DND-41 (cell line): ENCODE measurements at places on chromosomes 1 and 21.

DNA sequence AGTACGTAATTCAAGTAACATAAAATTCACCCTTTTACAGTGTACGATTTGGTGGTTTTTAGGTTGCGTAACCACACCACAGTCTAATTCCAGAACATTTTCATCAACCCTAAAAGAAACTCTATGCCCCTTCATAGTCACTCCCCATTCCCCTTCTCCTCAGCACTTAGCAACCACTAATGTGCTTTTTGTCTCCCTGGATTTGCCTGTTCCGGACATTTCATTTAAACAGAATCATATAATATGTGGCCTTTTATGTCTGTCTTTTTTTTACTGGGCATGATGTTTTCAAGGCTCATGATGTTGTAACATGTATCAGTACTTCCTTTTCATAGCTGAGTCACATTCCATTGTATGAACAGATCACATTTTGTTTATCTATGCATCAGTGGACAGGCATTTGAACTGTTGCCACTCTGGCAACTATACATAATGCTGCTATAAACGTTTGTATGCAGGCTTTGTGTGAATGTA is 20.8 kb downstream of the OBSCN start:
- no peak for DNase-seq

DNA sequence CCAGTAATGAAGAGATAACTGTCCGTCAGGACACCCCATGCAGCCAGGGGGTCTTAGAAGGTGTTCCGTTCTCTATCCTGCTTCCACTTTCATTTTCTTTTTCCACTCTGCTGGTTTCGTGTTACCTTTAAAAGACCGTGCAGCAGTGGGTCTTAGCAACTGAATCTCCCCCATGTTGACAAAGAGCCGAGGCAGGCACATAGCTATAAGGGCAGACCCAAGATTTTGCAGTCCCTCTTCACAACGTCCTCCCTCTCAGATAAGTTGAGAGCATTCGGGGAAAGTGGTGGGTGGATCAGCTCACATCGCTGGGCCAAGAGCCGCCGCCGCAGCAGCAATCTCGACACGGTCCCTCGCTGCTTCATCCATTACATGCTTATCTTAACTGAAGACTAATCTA is 355.5 kb downstream of the LMO4 start:
- no peak for DNase-seq

GRCh38 chr1:21759818-21760217 is 23.1 kb downstream of the USP48 start:
- no peak for DNase-seq

GRCh38 chr1:25082995-25083394 is 149.3 kb downstream of the SYF2 start:
- no peak for DNase-seq

GRCh38 chr1:226542623-226543103 is 5.9 kb upstream of the STUM start:
- DNase-seq, result no peak

- no peak for DNase-seq
Measured at GRCh38 chr1:181588631-181589030, 105.3 kb downstream of the CACNA1E start.

- peak; percentile 8 for DNase-seq
Measured at GRCh38 chr1:184075055-184076029, 23.8 kb downstream of the TSEN15 start.

DNA sequence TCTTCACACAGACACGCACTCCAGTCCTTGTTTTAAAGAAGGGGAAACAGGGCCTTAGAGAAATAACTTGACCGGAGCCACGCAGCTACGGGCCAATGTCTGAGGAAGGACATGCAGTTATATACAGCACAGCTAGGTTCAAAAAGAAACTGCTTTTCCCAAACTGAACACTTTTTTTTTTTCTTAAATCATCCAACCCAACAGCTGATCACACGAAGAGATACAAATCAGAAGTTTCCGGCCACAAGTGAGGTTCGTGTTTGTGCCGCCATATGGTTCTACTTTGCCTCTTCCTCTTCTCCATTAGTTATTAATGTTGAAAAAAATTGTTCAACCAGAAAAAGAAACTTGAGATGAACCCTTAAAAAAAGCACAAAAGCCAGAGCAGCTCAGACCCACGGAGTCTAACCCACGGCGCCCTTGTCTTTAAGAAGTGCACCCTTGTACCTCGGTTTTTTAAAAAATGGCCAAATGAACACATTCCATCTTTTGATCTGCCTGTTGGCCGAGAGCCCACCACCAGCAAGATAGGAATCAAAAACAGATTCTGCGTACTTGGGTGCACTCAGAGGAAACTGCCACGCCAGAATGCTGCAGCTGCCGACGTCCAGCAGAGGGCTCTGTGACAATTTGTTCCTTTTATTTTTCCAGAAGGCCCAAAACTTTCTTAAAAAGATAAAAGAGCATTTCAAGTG is 78.9 kb downstream of the SLC66A1 start:
- DNase-seq, result peak; percentile 81

DNA sequence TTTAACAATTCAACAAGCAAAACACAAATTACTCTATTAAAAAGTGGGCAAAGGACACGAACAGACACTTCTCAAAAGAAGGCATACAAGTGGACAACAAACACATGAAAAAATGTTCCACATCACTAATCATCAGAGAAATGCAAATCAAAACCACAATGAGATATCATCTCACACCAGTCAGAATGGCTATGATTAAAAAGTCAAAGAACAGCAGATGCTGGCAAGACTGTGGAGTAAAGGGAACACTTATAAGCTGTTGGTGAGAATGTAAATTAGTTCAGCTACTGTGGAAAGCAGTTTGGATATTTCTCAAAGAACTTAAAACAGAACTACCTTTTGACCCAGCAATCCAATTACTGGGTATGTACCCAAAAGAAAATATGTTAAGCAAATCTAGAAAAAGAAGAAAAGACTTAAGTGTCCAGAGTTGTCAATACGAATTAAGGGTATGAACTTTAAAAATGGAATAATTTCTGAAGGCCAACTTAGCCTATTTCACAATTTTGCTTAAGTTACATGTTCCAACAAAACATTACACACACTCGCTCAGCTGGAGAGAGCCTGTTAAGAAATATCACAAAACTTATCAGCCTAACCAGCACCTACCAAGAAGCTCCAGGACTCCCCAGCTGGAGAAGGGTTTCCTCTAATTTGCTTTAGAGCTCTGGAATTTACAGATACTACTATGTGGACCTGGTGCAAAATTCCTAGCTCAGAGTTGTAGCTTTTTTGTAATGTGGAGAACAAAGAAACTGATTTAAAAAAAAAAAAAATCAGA is 232.1 kb downstream of the DUSP10 start:
- no peak for DNase-seq

GRCh38 chr1:110450929-110451328 is at the start of gene PROK1:
Gene PROK1, plus strand, starts transcription at chr1:110451149. Its CDS starts 68 bp downstream, at chr1:110451217.
- DNase-seq, result no peak

- DNase-seq, result no peak
Measured at GRCh38 chr21:35427320-35428000, 378.4 kb upstream of the RUNX1 start.

- peak; percentile 21 for DNase-seq
Measured at GRCh38 chr1:50750021-50750619, 209.9 kb downstream of the FAF1 start.

DNA sequence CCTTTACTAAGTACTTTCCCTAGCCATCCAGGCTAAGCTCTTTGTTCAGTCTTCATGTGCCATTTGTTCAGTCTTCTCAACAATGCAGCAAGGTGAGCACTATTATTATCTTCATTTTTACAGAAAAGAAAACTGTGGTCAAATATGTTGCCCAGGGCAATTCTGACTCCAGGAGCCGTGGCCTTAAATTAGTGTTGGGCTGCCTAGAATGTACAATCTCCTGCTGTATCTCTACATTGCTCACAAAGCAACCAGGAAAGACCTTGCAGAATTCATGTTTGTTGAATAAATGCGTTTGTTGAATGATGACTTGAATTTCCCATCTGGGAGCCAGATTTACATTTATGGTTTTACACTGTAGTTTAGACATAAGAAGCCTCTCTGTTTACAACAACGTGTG is 14.2 kb downstream of the CD101 start:
- no peak for DNase-seq

DNA sequence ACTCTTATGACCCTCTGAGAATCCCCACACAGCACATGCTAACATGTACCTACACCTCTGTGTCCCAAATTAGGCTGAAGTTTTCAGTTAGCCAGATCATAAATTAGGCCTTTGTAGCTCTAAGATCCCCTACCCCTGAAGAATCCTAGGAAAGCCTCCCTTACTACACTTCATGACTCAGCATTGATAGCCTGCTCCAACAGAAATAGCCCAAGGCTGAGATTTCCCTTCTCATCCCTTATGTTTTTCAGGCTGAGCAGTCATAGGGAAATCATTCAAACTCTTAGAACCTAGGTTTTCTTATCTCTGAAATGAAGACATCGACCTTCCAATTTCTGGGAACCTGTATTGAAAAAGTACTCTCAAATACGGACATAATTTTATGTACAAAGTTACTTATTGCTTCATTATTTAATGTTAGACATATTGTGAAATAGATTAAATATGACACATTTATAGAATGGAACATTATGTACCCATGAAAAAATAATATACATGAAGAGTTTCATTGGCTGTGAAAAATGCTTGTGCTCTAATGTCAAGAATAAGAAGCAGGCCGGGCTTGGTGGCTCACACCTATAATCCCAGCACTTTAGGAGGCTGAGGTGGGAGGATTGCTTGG is 122.4 kb upstream of the UBE2U start:
- DNase-seq, result no peak

- DNase-seq, result no peak
Measured at GRCh38 chr1:22920026-22920733, 52.5 kb downstream of the LACTBL1 start.

DNA sequence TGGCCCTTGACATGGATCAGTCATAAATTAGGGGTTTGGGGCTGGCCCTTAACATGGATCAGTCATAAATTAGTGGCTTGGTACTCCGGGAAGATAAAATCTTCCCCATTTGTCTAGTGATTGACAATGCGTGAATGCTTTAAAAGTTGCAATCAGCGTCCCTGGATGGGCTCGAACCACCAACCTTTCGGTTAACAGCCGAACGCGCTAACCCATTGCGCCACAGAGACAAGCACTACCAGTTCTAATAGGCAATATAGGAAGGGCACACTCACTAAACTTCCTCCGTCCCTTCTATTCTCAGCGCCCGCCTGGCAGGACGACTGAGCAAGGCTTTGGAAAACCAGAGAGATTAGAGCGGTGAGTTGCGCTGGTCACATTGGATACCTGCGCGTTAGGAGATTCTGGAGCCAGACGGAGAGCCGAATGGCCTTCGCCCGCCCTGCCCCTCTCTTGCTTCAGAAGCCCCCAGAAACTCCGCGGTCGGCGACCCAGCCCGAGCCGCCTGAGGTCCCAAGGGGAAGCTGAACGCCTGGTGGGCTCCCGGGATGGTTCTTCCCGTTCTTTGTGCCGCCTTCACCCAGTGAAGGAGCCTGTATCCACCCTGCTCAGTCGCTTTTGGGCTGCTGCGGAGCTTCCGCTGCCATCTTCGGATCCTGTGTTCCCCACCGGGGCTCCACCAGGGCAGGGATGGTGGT is 235.9 kb downstream of the FAM72C start:
- DNase-seq, result no peak

DNA sequence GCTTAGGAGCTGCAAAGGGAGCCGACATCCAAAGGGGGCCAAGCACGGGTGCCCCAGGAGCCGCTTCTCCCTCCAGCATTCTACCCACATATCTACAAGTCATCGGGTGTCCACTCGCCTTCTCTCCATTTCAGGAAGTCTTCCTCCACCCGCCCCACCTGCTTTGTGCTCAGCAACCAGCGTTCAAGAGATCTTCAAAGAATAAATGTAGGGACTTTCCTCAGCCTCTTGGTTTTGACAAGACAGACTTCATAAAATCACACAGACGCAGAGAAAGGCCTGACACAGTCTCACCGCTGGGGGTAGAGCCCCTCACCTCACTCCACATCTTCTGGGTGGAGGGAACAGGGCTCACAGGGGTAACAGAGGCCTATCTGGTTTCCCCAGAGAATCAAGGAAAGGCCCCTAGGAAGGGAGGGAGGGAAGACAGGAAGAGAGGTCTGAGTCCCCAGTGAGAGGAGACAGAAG is 49.5 kb downstream of the SSBP3 start:
- DNase-seq, result no peak

- DNase-seq, result no peak
Measured at GRCh38 chr1:206679738-206680211, 4.9 kb upstream of the MAPKAPK2 start.

DNA sequence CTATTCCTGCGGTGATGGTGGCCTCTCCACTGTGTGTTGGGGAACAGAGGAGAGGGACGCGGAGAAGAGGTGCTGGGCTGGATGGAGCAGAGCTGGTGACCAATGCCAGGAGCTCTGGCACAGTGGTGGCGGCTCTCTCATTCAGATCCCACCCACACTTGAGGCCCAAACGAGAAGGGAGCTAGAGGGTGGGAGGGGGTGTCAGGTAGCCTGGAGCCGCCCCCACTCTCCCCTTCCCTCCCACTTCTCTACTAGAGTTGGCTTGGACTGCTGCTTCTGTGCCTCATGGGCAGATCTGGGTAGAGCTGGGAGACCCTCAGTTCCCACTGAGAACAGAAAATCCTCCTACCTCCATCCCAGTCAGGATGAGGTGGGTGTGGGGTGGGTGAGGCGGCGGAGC is 3.5 kb downstream of the TTC39A start:
- no peak for DNase-seq

DNA sequence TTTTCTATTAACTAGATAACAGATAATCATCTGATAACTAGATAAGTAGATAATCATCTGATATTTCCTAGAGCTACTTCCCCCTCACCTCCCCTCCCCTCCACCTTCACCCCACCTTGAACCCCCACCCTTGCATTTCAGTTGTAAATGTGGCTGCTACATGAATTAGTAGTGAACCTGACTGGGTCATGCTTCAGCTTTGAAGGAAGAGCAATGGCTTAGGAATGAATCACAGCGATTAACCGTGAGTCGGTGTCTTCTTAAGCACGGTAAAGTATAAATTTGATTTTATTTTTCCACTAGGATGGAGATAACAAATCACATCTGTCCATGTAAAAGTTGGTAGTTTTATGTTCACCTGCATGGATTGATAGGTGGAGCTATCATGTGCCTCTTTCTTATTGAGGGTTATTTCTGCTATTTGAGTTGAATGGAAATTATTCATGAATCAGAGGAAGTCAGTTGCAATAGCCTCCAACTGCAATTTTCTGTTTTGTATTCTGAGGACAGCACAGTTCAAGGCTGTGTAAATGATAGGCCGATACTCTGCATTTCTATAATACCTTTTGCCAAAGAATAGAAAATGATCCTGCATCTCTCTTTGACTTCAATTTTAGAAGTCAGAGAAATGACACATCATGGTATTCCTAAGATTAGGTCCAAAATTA is 235.0 kb downstream of the PTGER3 start:
- no peak for DNase-seq
